ENCODE measurements at places on chromosomes 12 and 14. TPM values are rescaled to one million over a fixed set of nuclear protein-coding genes. Genes with fewer than 3 reads are reported as not detected.

The ST8SIA1 gene
- total RNA-seq, result not detected

The OTX2 gene
- total RNA-seq, result not detected

The P2RX2 gene
- not detected for total RNA-seq

The TEAD4 gene
- 46.8 TPM for total RNA-seq

The SMOC1 gene
- 19.5 TPM for total RNA-seq

The TUBA1A gene
- 152 TPM for total RNA-seq

The CD27 gene
- total RNA-seq, result not detected

The VPS37B gene
- total RNA-seq, result 32.0 TPM

The LALBA gene
- not detected for total RNA-seq

The HIGD1C gene
- not detected for total RNA-seq

The L3HYPDH gene
- total RNA-seq, result 42.5 TPM

The ARHGEF25 gene
- 6.1 TPM for total RNA-seq

The KLHL33 gene
- total RNA-seq, result not detected

The YY1 gene
- 70.3 TPM for total RNA-seq

The PPM1H gene
- 8.0 TPM for total RNA-seq

The SMIM41 gene
- not detected for total RNA-seq

The SPTB gene
- 1.1 TPM for total RNA-seq

The EML5 gene
- 1.0 TPM for total RNA-seq

The TAS2R20 gene
- 0.07 TPM for total RNA-seq

The KLHL28 gene
- total RNA-seq, result 5.4 TPM

The PLA2G1B gene
- not detected for total RNA-seq

The HAL gene
- 0.21 TPM for total RNA-seq

The NRXN3 gene
- total RNA-seq, result 1.1 TPM

The SYCP3 gene
- not detected for total RNA-seq

The PTPRR gene
- total RNA-seq, result 0.19 TPM
